ENCODE measurements at places on chromosomes 4 and X.

GRCh38 chrX:119648421-119648775, 42.2 kb upstream of the NKRF start:
- DNase-seq = no peak

GRCh38 chr4:108333353-108333942, 164.7 kb upstream of the LEF1 start:
- no peak for DNase-seq

GRCh38 chrX:39309018-39309635, 507.9 kb downstream of the MID1IP1 start:
- peak; percentile 37 for DNase-seq

DNA sequence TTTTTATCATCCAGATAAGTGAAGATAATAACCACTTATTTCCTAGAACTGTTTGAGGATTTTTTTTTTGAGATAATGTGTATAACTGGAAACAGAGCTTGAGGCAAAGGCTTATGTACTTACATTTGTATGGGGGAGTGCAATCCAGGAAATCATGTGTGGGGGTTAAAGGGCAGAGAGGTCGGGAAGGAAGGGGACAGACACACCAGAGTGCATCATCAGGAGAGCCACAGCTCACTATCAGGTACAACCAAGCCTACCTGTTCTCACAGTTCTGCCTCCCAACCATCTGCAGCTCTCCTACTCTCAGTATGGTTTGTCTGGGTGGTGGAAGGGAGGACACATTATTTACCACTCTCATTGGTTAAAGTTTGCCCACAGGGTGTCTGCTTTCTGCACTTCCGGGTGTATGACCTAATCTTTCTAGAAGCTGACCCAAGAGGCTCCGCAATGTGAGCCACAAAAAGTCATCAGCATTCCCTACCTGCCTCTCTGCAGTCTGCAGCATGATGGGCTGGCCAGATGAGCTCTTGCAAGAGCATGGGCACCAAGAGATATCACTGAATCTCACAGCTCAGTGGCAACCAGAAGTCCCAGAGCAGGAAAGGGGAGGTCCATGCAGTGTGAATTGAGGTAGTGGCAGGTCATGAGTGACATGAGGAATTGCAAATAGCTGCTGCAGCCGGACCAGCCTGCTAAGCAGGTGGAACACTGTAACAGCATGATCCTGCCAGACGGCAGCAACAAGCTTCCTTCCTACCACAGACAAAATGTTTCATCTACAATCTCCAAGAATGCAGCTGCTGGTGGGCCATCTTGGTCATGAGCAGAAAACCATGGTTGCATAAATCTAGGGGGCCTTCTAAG, 36.9 kb upstream of the SPRY1 start:
- DNase-seq = no peak

DNA sequence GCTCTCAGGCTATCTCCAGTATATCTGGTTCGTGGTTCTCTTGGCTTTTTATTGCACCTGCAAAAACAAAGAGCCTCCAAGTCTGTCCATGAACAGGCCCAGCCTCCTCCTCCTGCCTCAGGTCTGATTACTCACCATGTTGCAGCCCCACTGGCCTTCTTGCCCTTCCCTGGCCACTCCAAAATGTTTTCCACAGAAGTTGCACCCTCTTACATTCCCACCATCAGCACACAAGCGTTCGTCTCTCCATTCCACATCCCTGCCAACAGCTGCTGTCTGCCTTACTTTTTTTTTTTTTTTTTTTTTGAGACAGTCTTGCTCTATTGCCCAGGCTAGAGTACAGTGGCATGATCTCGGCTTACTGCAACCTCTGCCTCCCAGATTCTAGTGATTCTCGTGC, 86.7 kb downstream of the RFC1 start:
- DNase-seq = no peak

DNA sequence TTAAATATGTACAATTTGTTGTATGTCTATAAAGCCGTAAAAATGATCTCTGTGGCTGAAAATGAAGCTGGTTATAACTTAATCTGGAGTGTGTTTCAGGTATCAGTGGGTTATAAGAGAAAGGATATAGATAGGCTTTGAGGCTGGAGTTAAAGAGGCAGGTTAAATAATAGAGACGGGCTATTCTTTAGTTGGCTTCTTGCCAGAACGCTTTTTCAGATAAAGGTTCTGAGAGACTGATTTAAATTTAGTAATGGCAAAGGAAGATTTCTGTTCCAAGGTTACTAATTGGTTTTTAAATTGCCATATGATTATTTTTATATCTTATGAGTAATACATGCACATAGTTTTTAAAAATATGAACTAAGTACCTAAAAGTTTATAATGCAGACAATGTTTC, 117.4 kb downstream of the AWAT2 start:
- no peak for DNase-seq

- DNase-seq = no peak
Measured at GRCh38 chrX:131187206-131187605, 101.9 kb downstream of the IGSF1 start.

- DNase-seq = no peak
Measured at GRCh38 chrX:134469486-134469885, 9.5 kb downstream of the HPRT1 start.

GRCh38 chr4:149296503-149296902, 519.1 kb downstream of the IQCM start:
- no peak for DNase-seq

- no peak for DNase-seq
Measured at GRCh38 chrX:29545878-29546277, 669.5 kb upstream of the MAGEB2 start.

GRCh38 chr4:188665491-188666457, 526.5 kb downstream of the TRIML1 start:
- no peak for DNase-seq

- no peak for DNase-seq
Measured at GRCh38 chrX:3136161-3136961, 95.1 kb downstream of the ARSF start.

DNA sequence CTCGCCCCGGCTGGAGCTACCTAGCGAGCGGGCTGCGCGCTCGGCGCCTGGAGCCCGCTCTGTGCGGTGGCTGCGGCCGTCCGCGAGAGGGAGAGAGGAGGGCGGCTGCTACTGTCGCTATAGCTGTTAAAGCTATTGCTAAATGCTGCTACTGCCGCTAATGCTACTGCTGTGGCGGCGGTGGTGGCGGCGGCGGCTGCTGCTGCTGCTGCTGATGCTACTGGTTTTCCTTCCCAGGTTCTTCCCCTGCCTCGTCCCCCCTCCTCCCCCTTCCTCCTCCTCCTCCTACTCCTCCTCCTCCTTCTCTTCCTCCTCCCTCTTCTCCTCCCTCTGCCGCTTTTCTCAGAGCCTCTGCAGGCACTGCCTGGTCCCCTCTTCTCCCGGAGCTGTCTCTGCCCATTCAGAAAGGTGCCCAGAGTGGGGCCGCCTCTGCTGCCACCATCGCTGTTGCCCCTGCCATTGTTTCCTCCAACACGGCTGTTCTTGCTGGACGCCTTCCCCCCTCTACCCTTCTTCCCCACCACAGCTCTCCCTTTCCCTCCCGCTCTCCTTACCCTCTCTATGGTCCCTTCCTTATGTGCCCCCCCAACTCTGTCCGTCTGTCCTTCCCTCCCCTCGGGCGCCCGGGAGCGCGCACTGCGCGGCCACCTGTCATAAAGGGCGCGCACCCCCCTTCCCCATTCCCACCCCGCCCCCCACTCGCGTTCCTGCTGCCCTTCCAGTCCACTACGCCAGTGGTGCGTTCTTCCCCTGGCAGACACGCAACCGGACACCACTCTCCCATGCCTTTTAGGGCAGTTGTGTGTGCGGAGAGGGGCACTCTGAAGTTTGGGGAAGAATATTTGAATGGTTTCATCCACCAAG, at the start of gene NEXMIF:
Gene NEXMIF (minus strand): TSS at position 228 of the 864 bp plus-strand sequence.
- DNase-seq = peak; percentile 8

DNA sequence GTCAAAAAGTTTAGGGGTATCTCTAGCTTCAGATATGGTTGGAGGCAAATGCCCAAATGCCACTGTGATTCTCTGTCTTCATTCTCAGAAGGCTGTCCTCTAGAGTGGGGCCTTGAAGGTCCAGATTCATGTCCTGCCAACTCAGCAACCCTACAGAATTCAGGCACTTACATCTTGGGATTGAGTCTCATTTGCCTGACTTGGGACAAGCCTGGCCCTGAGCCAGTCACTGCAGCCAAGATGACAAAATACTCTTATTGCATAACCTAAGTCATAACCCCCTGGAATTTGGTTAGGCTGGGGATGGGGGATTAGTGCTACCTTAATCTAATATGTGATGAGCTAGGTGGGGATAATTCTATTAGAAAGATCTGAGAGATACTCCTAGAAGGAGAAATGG, 100.5 kb downstream of the AREG start:
- no peak for DNase-seq

- DNase-seq = no peak
Measured at GRCh38 chr4:119068529-119068962, 67.1 kb upstream of the MYOZ2 start.

GRCh38 chr4:122665161-122665929, 44.5 kb upstream of the IL21 start:
- DNase-seq = no peak

DNA sequence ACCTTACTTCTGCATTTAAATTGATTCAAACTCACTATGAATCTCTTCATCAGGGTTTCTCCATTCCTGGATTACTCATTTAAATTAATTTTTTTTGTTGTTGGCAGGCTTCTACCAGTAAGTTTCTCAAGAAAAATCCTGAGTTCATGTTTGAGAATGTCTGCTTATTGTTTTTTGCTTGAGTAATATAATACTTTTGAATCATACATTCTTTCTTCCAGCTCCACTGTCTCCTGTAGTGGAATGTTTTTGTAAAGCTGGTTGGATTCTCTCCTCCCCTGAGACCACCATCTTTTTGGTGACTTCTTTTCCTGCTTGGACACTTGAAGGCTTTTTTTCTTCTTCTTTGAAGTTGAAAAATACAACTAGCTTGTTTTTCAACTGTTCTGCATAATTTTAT, 4.3 kb upstream of the MID1IP1 start:
- DNase-seq = no peak

GRCh38 chr4:124691801-124692200, 20.7 kb downstream of the ANKRD50 start:
- DNase-seq = no peak

DNA sequence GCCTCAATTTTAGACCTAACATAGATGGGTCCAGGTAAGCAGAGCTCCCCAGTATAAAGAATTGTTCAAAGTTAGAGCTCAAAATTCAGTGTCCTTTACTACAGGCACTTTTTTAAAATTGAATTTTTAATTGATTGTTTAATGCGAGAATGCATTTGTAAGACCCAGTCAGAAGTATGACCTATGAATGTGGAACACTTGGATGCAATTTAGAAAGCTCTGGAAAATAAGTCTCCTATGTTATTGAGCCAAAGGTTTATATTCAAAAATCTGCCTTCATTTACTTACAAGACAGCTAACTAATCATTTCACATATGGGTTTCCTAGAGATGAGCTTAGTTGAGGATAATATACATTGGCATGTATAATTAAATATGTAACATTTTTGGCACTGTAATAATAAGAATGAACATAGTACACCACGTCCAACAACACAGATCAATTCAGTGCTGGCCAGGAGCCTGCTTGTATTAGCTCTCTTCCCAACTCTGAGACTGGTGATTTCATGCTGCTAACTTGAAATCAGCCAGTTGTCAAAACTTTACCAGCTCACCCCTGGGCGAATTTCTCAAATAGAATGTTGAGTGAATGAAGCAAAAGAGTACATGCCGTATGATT, 197.2 kb upstream of the NPY2R start:
- no peak for DNase-seq

- no peak for DNase-seq
Measured at GRCh38 chr4:184854673-184855072, 28.9 kb upstream of the ACSL1 start.

GRCh38 chrX:16022580-16023200, 100.7 kb upstream of the GRPR start:
- no peak for DNase-seq

GRCh38 chr4:8912506-8912905, 40.9 kb upstream of the HMX1 start:
- no peak for DNase-seq

DNA sequence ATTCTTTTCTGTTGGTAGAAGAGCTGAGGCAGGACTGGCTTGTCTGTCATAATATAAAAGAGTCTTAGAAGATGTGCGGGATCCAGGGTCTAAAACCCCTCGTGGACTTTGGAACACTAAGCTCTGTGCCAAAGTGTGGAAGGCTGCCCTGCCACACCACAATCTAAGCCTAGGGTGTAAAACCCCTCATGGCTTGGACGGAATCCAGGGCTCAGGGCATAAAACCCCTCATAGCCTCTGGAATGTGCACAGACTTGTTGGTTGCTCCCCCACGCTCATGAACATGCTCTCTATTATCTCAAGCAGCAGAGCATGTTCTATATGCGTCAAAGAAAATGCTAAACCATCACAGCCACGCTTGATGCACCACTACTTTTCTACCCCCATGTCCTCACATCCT, 483.6 kb downstream of the GABRG1 start:
- DNase-seq = no peak

DNA sequence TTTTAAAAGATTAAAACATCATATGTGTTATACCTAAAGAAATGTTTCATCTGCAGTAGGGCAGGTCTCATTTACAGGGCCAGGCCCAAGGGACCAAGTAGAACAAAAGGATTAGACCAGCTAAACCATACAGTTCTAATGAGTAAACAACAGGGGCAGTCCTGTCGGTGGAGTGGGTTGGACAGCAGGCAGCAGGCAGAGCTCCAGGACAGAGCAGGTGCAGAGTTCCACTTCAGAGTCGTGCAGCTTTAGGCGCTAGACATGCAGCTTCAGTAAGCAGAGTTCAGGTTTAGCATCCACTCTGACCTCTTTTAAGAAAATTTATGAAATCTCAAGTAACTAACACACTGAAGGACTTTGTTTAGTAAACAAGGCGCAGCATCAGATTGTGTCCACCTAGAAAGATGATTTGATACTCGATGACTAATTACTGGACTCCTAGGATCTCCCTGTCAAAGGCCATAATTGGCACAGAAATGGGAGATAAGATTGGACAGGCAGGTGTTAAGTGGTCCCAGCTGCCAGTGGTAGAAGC, 487.7 kb upstream of the INTU start:
- DNase-seq = no peak

- DNase-seq = no peak
Measured at GRCh38 chr4:121183361-121183760, 19.2 kb upstream of the TNIP3 start.

- no peak for DNase-seq
Measured at GRCh38 chrX:83845397-83845796, 15.5 kb upstream of the CYLC1 start.

GRCh38 chrX:49958727-49959485, 36.5 kb downstream of the CLCN5 start:
- DNase-seq = no peak

DNA sequence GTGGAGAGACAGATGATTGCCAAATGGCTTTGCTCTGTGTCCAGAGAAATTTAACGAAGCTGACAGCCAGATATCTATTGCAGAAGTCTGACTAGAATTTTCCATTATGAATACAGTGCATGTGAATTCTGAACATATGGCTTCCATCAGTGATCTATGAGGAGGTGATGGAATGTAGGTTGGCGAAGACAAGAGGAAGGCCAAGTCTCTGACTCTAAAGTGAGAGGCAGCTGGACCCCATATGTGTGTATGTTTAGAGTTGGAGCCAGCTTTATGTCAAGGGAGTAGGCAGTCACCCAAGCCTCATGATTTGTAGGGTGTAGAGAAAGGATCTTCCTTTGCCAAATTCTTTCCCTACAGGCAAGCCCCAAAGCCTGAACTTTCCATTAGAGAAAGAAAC, 76.2 kb upstream of the TEX13D start:
- DNase-seq = no peak
